Heart left ventricle (tissue), 16 donors: ENCODE measurements at places on chromosomes 5 and 9.

GRCh38 chr9:100669968-100670367, 92.1 kb downstream of the CAVIN4 start:
- no peak for DNase-seq

GRCh38 chr5:97575322-97575721, 392.3 kb upstream of the RIOK2 start:
- no peak for DNase-seq

DNA sequence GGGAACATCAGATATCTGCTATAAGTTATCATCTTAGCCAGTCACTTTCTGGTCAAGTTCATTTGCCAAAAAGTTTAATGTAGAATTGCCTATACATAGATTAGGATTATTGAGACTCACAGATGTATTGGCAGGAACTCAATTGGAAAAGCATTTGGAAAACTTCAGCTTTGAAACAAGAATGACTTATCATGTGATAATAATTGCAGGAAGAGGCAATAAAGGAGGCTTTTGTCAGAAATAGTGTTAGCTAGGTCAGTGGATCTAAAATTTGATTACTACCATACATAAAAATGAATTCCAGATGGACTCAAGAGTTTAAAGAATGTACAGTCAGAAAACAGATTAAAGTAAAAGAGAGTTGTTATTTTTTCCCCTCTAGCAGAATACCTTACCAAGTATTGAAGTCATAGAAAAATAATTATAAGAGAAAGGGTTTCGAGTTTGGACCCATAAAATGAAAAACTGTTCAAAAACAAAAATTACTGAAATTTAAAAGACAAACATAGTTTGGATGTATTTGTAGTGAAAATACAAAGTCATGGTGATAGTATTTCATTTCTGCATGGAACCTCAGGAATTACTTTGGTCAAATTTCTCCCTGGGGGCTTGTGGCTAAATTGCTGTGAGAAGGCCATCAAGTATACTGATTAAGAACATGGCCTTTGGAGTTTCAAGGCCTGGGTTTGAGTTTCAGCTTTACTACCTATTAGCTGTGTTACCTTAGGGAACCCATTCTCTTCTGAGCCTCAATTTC, 159.9 kb downstream of the TMEM38B start:
- no peak for DNase-seq

DNA sequence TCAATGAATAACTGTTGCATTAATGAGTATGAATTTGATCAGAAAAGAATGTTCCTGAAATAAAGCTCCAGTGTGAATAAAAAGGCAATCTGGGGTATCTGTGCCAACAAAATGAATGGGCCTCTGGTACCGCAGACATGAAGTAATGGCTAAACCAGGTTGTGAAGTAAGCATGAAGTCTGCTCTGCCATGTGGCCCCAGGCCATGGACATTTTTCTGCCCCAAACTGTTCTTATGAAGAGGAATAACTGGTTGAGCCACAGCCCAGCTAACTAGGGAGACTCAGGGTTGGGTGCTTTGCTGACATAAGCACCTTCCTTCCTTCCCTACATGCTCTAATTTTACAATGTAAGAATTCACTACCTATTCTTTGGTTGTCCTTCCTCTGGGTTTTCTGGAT, 147.4 kb upstream of the LRRTM2 start:
- no peak for DNase-seq

GRCh38 chr9:100890321-100890720, 138.2 kb upstream of the PLPPR1 start:
- DNase-seq: no peak

DNA sequence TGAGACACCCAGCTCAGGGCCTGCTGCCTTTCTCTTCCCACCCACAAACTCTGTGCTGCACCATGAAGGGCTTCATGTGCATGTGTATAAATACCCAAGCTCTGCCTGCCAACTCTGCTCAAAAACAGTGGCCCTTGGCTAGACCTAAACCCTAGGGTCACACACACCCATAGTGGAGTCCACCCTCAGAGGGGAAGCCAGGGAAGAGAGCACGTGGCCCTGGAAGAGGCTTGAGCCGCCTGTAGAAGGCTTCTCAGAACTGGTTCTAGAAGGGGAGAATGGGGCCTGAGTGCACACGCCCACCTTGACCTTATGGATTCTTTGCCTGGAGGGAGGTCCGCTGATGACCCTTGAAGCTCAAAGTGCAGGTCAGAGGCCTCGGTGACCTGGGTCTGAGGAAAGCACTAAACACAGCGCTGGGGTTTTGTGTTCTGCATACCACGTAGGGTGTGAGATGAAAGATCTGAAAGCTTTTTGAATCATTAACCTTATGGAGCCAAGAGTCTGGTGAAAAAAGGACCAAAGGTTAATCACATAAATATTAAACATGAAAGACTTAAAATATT, 60.6 kb downstream of the CYFIP2 start:
- DNase-seq: no peak

GRCh38 chr5:6755519-6755918, 42.3 kb downstream of the TENT4A start:
- no peak for DNase-seq
